ENCODE measurements at places on chromosomes 3 and 15.
A peak's percentile ranks its signal among the peaks of the same experiment; 100 is the strongest.

DNA sequence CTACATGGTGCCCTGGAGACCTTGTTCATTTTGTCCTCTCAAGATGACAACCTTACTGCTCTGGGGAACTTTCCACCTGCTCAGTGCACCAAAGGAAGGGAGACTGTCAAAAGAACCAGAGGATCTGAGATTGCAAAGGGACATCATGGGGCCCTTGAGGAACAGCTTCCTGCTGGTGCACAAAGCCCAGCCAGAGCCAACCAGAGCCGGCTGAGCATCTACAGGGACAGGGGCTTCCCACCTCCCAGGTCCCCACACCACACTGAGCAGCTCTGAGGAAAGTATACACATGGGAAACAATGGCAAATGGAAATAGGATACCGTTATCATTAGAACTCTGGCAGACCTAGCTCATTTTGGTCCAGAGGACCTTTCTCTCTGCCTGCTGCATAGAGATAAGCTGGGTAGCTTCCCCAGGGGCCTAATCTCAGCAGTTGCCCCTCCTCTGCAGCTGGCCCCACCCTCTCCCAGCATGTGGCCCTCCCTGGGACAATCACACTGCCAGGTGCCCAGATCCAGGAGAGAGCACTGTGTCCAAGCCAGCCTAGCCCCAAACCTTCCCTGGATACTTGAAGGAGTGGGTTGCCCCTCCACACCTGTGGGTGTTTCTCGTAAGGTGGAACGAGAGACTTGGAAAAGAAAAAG, 123.4 kb upstream of the PRR20G start:
- no peak for DNase-seq

DNA sequence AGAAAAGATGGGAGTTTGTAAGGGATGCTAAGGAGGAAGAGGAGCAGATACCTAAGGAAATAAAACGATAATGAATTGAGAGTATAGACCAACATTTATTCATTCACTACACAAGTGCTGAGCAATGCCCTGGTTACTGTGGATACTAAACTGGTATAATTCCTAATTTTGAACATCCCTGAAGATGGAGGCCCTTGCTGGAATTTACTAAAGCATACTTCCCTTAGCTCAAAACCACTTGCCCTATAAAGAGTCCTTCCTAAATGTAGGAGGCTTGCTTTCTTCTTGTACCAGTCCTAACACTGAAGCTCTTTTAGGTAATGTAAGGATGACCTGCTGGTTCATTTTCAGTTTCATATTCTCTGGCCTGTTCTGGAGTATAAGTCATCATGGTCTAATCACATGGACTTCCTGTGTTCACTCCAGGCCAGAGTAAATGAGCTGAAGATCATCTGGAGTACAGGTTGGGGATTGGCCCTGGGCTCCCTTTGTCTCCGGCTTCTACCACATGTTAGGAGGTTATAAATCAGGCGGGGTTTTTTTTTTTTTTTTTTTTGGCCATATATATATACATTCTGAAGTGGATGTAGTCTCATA, 40.1 kb upstream of the MTMR10 start:
- DNase-seq = no peak

DNA sequence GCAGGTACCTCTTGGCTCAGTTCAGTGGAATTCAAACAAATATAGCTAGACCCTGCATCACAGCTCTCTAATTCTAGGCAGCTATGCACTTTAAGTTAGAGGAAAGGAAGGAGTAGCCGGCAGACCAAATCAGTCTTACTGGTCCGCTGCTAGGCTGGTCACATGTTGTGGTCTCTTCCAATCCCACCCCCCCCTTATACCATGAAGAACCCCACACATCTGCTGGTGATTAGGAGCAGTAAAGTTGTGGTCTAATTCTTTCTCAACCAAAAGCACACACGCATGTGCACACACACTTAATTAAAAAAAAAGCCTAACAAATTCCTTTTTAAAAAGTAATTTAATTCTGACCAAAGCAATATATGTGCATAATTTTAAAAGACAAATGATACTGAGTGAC, 16.7 kb upstream of the SH3GL3 start:
- DNase-seq = no peak

DNA sequence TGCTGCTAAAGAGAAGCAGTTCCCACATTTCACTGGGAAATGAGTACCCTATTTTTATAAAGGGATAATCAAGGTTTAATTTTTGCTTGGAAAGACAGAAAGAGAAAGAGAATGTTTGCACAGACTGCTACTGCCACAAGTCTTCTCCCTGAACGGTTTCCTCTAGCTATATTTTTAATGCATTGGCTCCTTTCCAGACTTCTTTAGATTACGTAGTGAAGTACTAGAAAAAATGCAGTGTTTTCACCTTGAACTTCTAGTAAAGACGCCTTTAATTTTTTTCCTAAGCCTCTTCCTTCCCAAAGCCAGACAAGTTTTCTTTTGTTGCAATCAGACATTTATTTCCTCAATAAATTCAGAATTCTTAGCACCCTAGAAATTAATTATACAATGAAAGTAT, 248.3 kb upstream of the CCDC54 start:
- no peak for DNase-seq

DNA sequence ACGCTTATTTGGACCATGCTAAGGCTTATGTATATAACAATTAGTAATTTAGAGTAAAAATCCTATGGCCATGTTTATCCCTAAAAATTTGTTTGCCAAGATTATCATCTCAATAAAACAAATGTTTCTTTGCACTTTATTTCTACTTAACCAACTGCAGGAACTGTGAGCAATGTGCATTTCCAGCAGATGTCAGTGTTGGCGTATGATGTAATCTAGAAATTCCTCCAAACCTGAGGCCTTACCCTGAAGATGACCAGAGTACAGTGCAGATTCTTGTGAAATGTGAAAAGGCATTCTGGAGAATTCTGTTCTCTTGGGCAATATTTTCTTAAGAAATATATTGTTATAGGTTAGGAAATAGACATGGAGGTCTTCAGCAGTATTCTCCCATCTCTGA, 205.9 kb downstream of the MBNL1 start:
- no peak for DNase-seq

DNA sequence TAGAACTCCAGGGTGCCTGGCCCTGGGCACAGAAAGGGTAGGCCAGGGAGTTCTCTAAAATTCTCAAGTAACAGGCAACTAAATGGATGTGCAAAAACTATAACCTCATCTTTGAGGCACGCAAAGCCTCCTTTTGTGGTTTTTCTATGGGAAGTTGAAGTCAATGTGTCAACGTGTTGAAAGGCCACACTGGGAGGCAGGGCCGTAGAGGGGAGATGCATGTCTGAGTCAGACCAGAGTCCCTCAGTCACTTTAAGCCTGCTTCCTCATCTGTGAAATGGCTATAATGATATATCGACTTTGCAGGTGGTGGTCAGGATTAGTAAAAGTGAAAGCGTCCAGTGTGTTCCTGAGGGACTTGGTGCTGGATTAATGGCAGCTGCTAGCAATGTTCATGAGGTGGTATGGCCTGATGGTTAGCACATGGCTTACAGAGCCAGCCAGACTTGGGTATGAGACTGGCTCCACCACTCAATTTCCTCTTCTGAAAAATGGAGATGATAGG, 17.0 kb downstream of the TGM5 start:
- no peak for DNase-seq

GRCh38 chr3:60555686-60556354, 695.4 kb downstream of the FHIT start:
- no peak for DNase-seq

DNA sequence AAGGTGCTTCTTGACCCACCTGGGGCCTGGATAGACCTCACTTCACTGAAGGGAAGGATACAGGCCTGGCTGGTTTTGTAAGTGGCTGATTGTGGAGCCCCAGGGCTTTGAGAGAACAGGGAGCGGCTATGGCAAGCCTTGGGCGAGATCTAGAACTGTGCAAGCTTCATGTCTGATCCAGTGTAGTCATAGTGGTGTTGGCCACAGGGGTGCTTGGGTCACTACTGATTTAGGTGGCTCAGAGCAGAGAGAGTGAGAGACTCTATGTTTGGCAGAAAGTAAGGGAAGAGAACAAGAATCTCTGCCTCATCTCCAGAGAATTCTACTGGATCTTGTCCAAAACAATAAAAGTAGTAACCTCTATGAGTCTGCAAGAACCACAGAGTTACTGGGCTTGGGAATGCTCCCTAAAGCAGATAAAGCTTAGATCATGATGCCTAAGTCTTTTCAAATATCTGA, 394.2 kb upstream of the EPHA3 start:
- no peak for DNase-seq

DNA sequence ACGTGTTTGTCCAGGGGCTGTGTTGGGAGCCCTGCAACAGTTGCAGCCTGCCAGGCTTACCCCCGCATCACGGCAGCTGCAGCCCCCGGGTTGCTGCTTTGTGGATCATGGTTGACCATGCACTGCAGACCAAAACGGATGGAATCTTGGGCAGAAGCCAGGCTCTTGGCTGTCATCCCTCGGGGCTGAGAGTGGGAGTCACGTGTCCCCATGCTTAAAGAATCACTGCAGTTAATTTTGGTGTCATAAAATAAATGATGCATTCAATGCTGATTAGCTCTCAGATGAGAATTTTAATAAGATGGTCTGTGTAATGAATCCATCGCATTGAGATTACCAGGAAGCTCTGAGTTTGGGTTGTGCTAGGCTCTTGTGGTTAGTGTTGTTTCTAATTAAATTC, 115.6 kb downstream of the CHDH start:
- DNase-seq = no peak

GRCh38 chr3:27723456-27723814, 1.3 kb upstream of the EOMES start:
- no peak for DNase-seq

DNA sequence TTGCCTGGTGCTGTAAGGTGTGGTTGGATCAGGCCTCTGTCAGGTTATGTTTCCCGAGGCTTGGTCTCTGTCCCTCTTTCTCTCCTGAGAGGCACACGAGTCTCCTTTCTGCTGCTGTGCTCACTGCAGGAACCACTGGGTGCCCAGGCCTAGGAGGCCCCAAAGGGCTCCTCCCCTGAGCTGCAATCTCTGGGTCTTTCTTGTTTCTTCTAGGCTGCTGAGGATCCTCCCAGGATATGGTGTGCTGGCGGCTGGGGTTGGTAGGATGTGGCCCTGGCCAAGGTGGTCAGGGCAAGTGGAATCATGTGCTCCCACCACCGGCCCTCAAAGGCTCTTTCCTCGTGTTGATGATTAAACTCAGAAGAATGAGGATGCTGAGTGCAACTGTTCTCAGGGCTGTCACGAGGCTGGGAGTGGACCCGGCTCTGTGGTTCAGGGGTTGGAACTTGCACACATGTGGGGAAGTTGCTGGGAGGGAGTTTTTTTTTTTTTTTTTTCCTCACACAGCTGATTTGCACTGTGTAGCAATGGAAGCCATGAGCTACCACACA, 43.6 kb upstream of the CTSH start:
- DNase-seq = no peak

DNA sequence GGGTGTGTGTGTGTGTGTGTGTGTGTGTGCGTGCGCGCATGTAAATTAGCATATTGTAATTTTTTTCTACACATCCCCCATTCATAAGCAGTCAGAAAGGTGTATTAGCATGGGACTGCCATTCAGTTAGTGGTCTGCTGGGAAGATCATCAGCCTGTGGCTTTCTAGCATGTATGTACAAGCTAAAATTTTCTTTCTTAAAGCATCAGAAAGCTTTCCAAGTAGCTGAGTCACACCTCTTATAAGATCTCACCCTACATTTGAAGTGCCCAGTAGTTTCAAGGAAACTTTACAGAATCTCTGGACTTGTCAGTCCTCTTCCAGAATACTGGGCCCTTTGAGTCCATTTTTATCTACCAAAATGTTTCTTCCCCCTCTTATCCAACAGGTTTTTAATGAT, 411.4 kb upstream of the TPRG1 start:
- no peak for DNase-seq

- DNase-seq = no peak
Observed at GRCh38 chr3:121566773-121567172, 976 bp upstream of the ARGFX start.

GRCh38 chr15:69099941-69100340, 60.5 kb upstream of the GLCE start:
- no peak for DNase-seq

DNA sequence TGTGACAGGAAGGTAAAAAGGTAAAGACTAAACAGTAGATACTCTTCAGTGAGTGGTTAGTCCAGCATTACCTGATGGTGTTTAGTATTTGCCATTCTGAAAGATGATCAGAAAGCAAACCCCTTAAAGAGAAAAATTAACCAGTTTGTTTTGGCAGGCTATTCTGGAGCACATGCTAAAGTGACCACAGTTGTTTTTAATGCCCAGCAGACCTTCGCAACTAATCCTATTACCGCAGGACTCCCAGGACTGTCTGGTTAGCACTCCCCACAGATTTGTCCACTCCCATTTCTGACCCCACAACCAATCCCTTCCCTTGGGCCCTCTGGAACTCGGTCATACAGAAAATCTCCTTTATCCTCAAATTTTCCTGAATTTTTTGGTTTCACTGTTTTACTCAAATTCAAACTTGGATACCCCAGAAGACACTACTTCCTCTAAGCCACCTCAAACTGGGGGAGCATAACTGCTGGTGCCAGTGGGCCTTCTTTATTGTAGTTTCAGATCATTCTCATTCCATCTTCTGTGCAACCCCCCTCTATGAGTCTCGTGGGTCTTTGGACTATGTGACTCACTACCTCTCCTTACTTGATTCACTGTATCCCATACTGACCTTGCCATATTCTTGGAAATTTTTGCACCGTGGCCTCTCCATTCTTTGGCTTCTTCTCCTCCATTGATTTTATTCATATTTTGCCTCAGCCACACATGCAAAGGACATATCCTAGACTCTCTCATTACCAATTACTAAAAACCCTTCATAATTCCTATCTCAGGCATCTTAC, 104.4 kb downstream of the RBMS3 start:
- DNase-seq = no peak

GRCh38 chr15:58472221-58472620, 40.4 kb downstream of the LIPC start:
- DNase-seq = no peak

GRCh38 chr15:69393831-69394491, 20.2 kb upstream of the KIF23 start:
- DNase-seq = peak; percentile 23

- no peak for DNase-seq
Observed at GRCh38 chr3:6717026-6717943, 143.6 kb upstream of the GRM7 start.

GRCh38 chr3:115470254-115470653, 153.1 kb upstream of the GAP43 start:
- DNase-seq = no peak

- DNase-seq = no peak
Observed at GRCh38 chr3:86815880-86816279, 175.1 kb downstream of the VGLL3 start.

DNA sequence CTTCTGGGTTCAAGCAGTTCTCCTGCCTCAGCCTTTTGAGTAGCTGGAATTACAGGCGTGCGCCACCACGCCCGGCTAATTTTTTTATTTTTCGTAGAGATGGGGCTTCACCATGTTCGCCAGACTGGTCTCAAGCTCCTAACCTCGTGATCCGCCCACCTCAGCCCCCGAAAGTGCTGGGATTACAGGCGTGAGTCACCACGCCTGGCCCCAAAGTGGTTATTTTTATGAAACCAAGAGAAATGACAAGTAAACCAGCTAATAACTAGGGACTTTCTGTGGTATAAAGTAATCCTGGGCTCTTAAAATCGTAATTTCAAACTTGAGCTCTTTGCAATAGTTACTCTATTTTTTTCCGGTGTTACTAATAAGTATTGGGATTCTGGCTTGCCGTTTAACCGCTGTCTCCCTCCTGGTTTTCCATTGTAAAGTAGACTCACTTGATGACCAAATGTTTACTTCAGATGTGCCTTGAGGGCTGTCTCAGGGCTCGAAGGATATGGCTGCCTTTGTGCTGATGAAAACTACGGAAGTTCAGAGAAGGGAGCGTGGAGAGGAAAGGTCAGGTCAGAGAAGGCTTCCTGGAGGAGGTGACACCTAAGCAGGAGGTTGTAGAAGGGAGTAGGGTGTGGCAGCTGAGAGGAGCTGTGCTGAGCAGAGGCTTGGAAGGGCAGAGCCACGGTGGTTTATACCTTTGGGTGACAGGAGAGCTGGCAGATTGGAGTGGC, 4.2 kb downstream of the ZSCAN2 start:
- DNase-seq = no peak
